ENCODE measurements at places on chromosomes 12 and 14.
A peak's percentile ranks its signal among the peaks of the same experiment; 100 is the strongest.

GRCh38 chr14:101933209-101933608 lies 31.2 kb upstream of the DYNC1H1 start:
- DNase-seq, result no peak

- DNase-seq, result no peak
Measured at GRCh38 chr12:104181313-104181712, 34.3 kb upstream of the TXNRD1 start.

- DNase-seq, result no peak
Measured at GRCh38 chr14:65117769-65118745, 15.7 kb upstream of the MAX start.

- DNase-seq, result no peak
Measured at GRCh38 chr12:4734625-4735340, 14.6 kb downstream of the GALNT8 start.

GRCh38 chr12:29943683-29944082 lies 159.9 kb upstream of the TMTC1 start:
- DNase-seq, result no peak

DNA sequence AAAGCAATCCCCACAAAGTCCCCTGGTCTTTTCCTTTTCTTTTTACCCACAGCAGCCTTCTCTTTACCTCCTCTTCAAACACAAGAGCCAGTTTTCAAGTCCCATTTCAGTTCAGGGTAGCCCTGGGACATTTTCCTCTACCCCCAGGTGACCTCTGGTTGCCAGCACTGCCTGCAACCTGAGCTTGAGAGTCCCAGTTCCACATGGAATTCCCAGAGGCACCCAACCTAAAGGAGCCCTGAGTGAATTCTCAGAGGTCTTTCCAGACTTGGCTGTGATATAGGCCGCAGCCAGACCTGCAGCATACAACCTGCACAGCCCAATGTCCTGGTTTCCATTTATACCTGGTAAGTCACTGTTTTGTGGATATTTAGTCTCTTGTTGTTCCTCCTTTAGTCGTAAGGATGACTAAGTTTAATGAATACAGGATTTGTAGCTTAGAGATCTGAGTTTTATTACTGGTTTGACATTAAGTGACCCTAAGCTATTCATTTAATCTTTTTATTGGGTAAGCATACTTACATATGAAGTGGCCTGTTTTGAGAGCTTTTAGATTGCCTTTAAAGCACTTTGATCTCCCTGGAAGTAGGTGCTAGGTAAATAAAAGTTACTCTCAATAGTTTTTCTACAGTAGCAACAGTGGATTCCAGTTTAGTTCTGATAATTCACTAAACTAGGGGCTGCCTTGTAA lies 159.8 kb downstream of the TGFB3 start:
- no peak for DNase-seq

GRCh38 chr12:45730348-45731189 lies 1.1 kb downstream of the ARID2 start:
- DNase-seq, result peak; percentile 28

- DNase-seq, result peak; percentile 17
Measured at GRCh38 chr14:78022059-78022458, 148.1 kb upstream of the NRXN3 start.

GRCh38 chr14:88326352-88327103 lies 3.5 kb upstream of the KCNK10 start:
- DNase-seq, result no peak

DNA sequence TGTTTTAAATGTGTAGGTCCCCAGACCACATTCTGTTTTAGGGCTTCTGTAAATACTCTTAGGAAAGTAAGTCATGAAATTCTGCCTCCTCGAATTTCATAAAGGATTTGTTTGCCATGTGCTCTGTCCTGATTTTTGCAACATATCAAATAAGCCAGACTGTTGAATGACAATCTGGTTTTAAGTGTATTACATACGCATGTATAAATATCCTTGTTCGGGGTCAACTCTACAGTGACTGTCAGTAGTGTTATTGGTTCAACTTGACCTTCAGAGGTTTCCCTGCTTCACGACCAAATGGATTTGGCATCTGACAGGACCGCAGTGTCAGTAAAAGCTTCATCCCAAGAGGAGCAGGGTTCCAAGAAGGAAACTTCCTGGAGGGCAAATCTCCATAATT lies 52.7 kb downstream of the PPM1A start:
- DNase-seq, result no peak

DNA sequence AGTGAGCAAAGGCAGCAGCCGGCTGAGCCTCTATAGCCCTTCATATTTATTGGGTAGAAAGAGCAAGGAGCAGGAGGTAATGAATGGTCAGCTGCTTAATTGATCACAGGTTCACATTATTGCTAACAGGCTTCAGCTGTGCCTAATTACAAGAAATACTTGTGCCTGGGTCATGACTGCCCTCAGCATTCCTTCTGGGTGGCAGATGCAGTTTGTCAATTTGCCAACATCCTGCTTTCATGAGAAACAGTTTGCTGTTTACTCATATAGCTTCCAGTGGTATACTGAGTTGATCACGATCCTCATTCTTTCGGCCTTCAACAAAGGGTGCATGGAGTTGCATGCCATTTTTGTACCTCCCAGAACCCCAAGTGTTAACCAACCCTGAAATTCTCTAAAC lies 81.0 kb upstream of the PLEKHG7 start:
- no peak for DNase-seq

GRCh38 chr12:72134246-72135020 lies 137.7 kb upstream of the TRHDE start:
- DNase-seq, result no peak

GRCh38 chr14:68854421-68854820 lies 61.6 kb upstream of the ZFP36L1 start:
- no peak for DNase-seq

DNA sequence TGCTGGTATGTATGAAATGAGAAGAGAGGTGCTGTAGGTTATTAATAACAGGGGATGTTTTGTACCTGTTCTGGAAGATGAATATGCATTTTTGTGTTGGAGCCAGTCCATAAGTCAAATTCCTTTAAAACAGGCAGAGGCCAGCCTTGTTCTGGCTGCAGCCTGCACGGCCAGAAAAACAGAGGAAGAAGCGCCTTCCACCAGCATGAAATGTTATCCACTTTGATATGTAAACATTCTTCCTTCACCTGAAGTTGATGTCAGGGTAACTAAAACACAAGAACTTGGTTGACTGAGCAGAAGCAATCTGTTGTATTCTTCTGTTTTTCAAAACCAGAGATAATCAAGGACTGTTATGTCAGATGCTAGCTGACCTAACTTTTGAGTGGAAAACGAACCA lies 237.9 kb upstream of the PLEKHG7 start:
- no peak for DNase-seq

- DNase-seq, result peak; percentile 32
Measured at GRCh38 chr12:96237465-96238077, 43.4 kb downstream of the ELK3 start.

DNA sequence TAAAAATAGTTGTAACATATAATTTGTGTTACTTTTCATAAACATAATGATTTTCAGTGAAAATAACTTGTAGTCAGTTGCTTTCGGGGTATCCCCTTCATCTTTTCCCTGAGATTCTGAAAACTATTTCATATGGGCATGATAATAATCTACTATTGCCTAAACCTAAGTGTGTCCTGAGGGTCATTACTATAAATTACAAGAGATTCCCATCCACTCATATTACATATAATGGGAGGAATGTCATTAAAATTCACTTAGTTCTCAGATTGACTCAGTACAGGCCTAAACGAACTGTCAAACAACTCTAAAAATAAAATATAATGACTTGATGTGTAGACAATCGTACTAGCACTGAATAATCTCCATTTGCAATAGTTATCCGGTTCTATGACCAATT lies 72.7 kb downstream of the PTPRR start:
- no peak for DNase-seq

GRCh38 chr14:101876555-101876938 lies 87.8 kb upstream of the DYNC1H1 start:
- peak; percentile 71 for DNase-seq

- no peak for DNase-seq
Measured at GRCh38 chr12:123833830-123834229, 71.7 kb downstream of the DNAH10 start.

DNA sequence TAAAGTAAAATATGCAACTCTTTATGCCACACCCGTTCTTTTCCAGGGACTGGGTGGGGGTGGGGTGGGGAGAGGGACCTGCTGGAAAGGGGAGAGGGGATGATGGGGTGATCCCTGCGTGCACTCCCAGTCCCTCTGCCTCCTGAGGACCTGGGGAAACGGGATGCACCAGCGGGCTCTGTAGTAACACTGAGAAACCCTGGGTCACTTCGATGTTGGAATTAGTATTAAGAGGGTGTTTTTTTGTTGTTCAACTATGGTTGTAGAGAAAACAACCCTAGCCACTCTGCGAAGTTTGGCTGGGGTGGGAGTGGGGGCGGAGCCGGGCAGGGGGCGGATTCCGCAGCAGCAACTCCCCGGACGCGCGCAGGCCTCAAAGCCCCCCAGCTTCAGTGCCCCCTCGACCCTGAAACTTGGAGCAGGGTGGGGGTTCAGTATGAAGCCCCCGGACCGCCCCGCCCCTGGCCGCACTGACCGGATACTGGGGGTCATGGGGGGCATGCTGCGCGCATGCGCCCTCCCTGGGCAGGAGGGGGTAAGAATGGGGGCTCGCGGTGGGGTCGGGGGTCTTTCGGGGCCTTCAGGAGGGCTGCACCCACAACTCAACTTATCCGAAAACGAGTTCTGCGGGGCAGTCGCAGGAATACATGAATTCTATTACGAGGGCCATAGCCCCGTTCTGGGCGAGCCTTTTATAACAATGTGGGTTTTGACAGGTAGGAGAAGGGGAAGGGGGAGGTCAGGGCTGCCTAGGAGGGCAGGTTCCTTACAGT lies 1.3 kb upstream of the ARHGEF25 start:
- DNase-seq, result no peak

Measured in activated T-cell treated with anti-CD3 and anti-CD28 coated beads for 24 hours (primary cell).